Adrenal gland (tissue), 19 donors: ENCODE measurements at places on chromosomes 13 and 19. TPM values are rescaled to one million over a fixed set of nuclear protein-coding genes. Genes with fewer than 3 reads are reported as not detected.

DNA sequence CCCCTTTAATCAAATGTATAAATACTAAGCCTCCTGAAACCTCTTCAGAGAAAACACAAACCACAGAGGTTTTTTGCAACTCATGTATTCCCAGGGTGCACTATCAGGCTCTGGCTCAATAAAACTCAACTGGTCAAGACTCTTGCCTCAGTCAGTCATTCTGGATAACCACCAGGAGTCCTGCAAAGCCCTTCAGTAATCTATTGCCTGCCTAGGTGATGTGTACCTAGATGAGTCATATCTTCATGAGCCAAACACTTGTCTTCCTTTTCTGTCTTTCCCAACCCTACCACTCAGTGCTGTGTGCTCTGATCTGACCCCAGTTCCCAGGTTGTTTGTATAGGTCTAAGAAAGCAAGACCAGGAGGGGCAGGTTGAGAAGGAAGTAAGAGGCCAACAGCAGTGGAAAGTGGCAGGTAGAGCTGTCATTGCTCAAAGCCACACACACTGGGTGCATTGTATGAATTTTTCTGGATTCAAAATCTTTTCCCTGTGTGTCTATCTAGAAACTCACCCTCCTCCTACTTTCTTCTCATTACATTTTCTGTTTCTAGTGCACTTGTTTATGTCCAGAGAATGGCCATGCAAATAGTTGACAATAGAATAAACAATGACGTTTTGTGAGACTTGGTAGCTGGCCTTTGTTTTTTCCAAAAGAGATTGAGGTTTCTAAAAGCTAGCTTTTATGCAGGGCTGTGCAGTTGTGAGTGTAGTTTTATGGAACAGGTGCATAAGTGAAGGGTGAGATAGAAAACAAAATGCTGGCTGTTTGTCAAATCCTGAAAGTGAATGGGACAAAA lies 48.1 kb downstream of the PSG1 start:
- no peak for DNase-seq

ZNF681 gene
- 1.3 TPM for total RNA-seq

DNA sequence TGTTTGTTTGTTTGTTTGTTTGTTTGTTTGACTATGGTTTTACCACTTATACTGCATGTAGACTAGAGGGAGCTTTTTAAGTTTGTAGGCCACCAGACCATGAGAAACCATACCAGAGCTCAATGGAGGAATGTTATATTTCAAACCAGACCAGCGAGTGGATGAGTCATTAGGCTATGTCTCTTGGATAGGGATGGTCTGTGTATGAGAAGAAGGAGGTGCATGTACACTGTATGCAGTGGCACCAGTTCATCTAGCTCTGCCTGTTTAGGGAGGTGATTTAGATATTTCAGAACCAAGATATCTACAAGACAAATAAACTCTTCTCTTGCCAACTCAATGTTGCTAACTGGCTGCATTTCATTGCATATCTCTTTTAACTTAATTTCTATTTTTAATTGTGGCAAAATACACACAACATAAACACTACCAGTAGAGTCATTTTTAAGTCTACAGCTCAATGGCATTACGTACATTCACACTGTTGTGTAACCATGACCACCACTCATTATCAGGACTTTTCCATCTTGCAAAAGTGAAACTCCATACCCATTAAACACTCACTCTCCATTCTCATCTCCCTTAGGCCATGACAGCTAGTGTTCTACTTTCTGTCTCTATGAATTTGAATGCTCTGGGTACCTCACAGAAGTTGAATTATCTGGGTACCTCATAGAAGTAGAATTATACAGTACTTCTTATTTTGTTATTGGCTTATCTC lies 29.2 kb downstream of the SYDE1 start:
- DNase-seq = no peak

DNA sequence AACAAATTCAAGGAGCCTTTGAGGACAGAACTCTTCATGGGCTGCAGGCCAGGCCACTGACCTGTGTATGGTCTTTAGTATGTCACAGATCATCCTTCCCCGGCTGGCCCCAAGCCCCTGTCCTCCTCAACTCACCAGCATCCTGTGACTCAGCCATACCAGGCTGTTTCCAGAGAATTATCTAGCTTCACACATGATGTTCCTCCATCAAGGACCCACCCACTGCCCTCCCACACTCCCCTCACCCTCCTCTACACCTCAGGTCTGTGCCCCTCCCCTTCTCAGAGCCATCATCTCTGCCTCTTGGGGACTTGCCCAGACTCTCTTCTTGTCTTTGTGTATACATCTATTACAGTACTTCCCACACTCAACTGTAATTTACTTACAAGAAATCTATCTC lies 14.7 kb downstream of the DCT start:
- DNase-seq = no peak

- no peak for DNase-seq
Measured at GRCh38 chr13:110944121-110944967, 29.5 kb upstream of the ANKRD10 start.

ZNF729 gene
- not detected for total RNA-seq

ICAM4 gene
- total RNA-seq = 0.53 TPM

- DNase-seq = no peak
Measured at GRCh38 chr19:50666346-50667176, 17.3 kb downstream of the C19orf81 start.
